ENCODE measurements at places on chromosomes 3 and 15.

GRCh38 chr3:153052096-153052460 is 109.9 kb upstream of the RAP2B start:
- no peak for DNase-seq

- DNase-seq, result no peak
Observed at GRCh38 chr15:98946301-98947255, 61.0 kb downstream of the PGPEP1L start.

GRCh38 chr3:186922790-186923189 is 7.5 kb upstream of the ST6GAL1 start:
- no peak for DNase-seq

GRCh38 chr3:169420429-169420828 is 243.1 kb downstream of the MECOM start:
- DNase-seq, result no peak

- no peak for DNase-seq
Observed at GRCh38 chr3:31766669-31767068, 214.4 kb downstream of the OSBPL10 start.

DNA sequence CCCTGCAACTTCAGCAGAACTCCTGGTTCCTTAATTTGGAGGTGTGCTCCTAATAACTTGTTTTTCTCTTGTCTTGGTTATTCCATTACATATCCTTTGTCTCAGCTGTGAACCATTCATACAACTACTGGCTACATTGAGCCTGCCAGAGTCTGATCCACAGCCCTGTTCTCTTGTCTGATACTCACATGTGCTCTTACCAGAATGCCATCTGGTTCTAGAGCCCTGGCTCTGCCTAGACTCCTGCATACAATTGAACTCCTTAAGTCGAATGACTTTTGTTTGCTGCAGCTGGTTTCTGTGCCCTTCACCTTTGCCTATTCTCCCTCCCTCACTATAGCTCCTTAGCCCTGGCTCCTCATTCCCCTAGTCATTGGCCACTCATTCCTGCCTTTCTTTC is 85.5 kb downstream of the LRRC28 start:
- no peak for DNase-seq

- peak; percentile 9 for DNase-seq
Observed at GRCh38 chr15:40857601-40858341, 13.9 kb downstream of the SPINT1 start.

- no peak for DNase-seq
Observed at GRCh38 chr3:62818347-62818746, 56.9 kb downstream of the CADPS start.

DNA sequence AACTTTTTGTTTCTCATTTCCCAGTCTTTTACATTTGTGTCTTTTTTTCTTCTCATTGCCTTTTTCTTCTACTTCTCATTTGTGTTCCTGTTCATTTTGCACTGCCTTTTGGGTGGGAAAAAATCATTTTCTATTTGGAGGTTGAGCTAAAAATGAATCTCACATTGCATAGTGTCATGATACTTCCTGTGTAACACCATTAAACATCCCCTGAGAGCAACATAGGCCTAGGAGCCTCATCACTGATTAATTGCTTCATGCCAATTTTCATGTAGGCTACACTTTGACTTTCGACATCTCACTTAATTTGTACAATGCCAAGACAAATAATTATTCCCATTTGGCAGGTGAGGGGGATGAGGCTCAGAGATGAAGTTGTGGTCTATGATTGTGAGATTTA is 279.2 kb downstream of the EDEM1 start:
- no peak for DNase-seq
